Esophagus muscularis mucosa (tissue), 4 donors: ENCODE measurements at places on chromosomes 12 and 14.

DNA sequence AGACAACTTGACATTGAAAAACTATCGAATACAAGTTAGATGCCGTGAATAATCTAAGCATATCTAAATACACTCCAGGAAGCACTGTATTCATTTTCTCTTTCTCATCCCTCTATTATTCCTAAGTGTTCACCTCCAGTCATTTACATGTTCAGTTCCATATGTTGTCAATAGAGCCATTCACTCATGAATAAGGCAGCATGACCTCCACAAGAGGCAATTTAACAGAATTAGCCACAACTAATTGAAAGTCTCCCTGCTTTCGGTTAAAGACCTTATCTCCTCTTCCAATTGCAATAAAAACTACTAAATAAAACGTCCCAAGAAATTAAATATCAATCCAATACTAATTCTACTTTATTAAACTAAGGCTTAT, 1.8 kb downstream of the LRIG3 start:
- H3K36me3 ChIP-seq, result no peaks in the 10 kb centered on the region
- H3K27me3 ChIP-seq, result no peaks in the 10 kb centered on the region
- DNase-seq, result no peak
- peaks cover 40% of the 10 kb centered on the region for H3K4me1 ChIP-seq
- H3K27ac ChIP-seq, result peak overlapping the region; percentile 97

GRCh38 chr14:103529383-103530365, 678 bp downstream of the TRMT61A start:
- H3K4me3 ChIP-seq, result peak overlapping the region; percentile 72
- peaks cover 83% of the 10 kb centered on the region for H3K4me1 ChIP-seq
- no peaks in the 10 kb centered on the region for H3K27me3 ChIP-seq
- no peak for DNase-seq

DNA sequence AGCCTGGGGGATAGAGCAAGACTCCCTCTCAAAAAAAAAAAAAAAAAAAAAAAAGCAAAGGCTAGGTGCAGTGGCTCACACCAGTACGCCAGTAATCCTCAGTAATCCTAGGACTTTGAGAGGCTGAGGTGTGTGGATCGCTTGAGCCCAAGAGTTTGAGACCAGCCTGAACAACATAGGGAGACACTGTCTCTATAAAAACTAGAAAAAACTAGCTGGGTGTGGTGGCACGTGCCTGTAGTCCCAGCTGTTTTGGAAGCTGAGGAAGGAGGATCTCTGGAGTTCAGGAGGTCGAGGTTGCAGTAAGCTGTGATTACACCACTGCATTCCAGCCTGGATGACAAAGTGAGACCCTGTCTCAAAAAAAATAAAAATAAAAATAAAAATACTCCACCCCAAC, 8.9 kb upstream of the RBM25 start:
- H3K27me3 ChIP-seq, result no peaks in the 10 kb centered on the region
- H3K4me3 ChIP-seq, result no peak overlapping the region
- no peak for DNase-seq
- H3K4me1 ChIP-seq, result no peaks in the 10 kb centered on the region
- H3K27ac ChIP-seq, result no peak overlapping the region

- H3K27ac ChIP-seq, result no peak overlapping the region
- H3K4me1 ChIP-seq, result no peaks in the 10 kb centered on the region
- H3K4me3 ChIP-seq, result no peak overlapping the region
- no peaks in the 10 kb centered on the region for H3K27me3 ChIP-seq
- no peak for DNase-seq
Observed at GRCh38 chr12:67315661-67316060, 46.5 kb downstream of the CAND1 start.

- no peak for DNase-seq
- peak overlapping the region; percentile 95 for H3K27ac ChIP-seq
- no peak overlapping the region for H3K4me3 ChIP-seq
- H3K36me3 ChIP-seq, result no peaks in the 10 kb centered on the region
- H3K27me3 ChIP-seq, result no peaks in the 10 kb centered on the region
Observed at GRCh38 chr12:6276956-6277620, 33.4 kb upstream of the PLEKHG6 start.

DNA sequence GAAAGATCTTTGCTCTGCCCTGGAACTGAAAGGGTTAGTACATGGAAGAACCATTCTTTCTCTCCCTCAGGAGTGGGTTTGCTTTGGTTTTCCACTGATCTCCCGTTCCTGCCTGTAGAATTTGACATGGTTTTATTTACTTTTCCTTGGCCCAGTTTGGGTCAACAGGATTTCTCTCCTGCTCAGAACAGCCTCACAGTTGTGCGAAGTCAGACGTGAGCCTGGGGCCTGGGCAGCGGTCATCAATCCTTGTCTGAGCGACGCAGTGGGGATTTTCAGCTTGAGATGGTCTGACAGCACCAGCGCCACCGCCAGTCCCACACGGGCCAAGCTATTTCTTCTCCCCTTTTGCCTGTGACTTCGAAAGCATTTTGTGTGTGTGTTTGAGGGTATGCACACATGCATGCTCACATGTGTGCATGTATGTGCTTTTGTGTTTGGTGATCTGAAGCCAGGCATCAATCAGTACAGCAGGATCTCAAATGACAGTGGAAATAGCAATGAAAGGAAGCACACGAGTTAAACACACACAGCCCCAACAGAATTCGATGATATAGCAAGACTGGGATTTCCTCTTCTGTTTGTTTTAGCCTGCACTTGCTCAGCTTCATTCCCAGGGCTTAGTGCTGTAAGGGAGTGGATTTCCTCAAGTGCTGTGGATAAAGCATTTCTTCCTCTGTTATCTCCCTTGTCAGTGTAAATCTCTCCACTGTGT, 58.3 kb downstream of the SMOC1 start:
- H3K4me1 ChIP-seq, result no peaks in the 10 kb centered on the region
- H3K36me3 ChIP-seq, result no peaks in the 10 kb centered on the region
- H3K27ac ChIP-seq, result no peak overlapping the region
- DNase-seq, result no peak
- H3K4me3 ChIP-seq, result no peak overlapping the region

DNA sequence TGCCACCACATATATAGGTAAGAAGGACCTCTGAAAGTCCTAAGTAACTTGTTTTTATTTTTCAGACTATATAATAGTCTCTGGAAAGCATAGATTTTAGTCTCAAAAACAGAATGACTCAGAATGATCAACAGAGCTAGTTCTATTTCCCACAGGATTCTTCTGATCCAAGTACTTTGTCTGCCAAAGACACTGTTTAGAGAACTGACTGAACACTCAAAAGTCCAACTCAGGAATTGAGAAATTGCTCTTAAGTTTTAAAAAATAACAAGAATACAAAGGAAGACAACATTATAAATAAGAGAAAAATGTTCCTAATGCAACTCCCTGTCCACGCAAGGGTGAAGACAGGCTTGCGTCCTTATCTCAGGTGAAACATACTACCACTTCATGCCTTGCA, 29.0 kb downstream of the LGMN start:
- no peak overlapping the region for H3K4me3 ChIP-seq
- peaks cover 21% of the 10 kb centered on the region for H3K36me3 ChIP-seq
- H3K27me3 ChIP-seq, result no peaks in the 10 kb centered on the region
- peaks cover 17% of the 10 kb centered on the region for H3K4me1 ChIP-seq
- H3K27ac ChIP-seq, result no peak overlapping the region
